ENCODE measurements at places on chromosomes 4 and X.

DNA sequence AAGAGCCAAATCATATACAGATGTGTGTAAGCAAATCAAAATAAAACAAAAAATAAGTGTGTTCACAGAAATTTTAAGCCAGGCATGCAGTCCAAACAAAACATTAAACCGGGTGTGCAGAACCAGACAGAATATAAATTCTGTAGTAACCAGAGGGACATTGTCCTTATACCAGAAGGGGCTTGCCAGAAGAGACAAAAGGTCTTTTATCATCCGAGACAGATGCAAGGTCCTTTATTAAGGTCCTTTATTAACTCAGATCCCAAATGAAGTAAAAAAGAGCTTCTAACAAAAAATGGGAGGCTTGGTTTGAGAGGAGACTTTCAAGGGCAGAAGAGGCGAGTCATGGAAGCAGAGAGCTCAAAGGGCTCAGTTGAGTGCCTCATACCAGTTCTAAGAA lies 59.2 kb downstream of the RGS12 start:
- DNase-seq = no peak

- DNase-seq = no peak
These were observed 902 bp upstream of the LARP1B start for GRCh38 chr4:128060121-128060698.

GRCh38 chr4:107894138-107894603 lies 37.2 kb upstream of the CYP2U1 start:
- no peak for DNase-seq

GRCh38 chrX:11944501-11944900 lies 186.5 kb downstream of the MSL3 start:
- DNase-seq = peak; percentile 14

GRCh38 chr4:94939791-94940519 lies 182.2 kb downstream of the BMPR1B start:
- DNase-seq = no peak

DNA sequence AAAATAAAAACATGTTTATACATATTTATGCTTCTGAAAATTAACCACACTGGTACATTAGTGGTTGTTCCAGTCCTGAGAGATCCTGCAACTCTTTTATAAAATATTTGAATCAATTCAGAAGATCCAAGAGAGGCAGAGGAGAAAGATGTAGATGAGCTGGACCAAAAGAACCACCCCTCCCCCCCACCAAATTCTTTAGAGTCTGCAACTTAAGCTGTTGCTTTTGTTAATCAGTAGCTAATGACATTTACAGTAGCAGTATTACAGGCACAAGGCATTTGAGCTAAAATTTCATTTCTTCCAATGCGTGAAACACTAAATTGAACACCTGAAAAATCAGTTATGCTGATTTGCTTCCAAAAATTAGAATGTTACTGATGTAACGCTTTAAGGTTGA lies 61.5 kb downstream of the PDK3 start:
- no peak for DNase-seq

- no peak for DNase-seq
These were observed 5.6 kb downstream of the CYSLTR1 start for GRCh38 chrX:78321809-78322208.

- DNase-seq = no peak
These were observed 144.7 kb downstream of the PDGFRA start for GRCh38 chr4:54373718-54374210.

GRCh38 chrX:72142094-72142793 lies 10.5 kb upstream of the RTL5 start:
- DNase-seq = no peak

DNA sequence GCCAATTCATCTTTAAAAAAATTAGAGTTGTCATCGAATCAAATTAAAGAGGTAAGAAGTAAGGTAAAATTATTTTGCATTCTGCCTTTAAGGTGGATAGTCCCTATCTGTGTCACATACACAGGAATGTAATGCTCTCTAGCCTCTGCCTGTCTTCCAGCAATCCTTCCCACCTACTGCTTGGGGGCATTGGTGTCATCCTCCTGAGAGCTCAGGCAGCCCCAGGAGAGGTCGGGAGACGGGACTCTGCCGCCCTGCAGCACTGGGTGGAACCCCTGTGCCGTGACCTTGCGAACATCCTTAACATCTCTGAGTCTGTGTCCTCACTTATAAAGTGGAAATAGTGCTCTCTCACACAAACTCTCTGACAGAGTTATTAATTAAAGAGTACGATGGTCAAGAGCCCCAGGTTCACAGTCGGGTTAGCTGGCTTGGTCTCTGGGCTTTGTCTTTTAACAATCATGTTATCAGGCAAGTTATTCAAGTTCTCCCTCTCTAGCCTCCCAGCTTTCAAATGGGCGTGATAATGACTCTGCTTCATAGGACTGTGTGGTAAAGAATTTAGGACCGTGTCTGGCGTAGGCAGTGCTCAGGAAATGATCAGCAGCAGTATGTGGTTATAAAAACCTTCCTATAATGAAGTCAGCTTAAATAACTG lies 10.2 kb downstream of the TLR3 start:
- no peak for DNase-seq

GRCh38 chr4:76558396-76559235 lies 123.6 kb downstream of the SHROOM3 start:
- DNase-seq = no peak

- DNase-seq = no peak
These were observed 174.2 kb downstream of the MID1IP1 start for GRCh38 chrX:38975368-38975942.

GRCh38 chr4:150743564-150744342 lies 161.8 kb downstream of the MAB21L2 start:
- DNase-seq = no peak

- DNase-seq = no peak
These were observed at the start of gene NMU for GRCh38 chr4:55635741-55636655. TSS of gene NMU (minus strand) at chr4:55636298. CDS start at chr4:55636192, 106 bp downstream.

DNA sequence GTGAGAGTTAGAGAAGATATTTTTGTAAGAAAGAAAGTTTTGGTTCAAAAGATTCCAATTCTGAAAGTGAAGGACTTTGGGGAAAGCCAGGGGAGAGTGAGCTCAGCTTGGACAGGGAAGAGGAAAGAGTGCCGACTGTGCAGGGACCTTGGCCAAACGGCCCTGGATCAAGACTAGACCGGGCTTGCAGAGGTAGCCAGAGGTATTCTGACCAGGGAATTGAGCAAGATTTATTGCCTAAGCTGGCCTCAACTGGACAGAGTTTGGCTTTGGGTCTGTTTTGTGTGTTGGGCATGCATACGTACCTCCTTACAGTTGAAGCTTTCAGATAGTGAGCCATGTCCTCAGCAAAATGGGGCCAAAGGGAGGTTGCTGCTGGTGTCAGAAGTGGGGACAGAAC lies 11.6 kb downstream of the PLAC1 start:
- DNase-seq = no peak

- no peak for DNase-seq
These were observed 8.4 kb downstream of the BTK start for GRCh38 chrX:101377547-101377946.

- peak; percentile 52 for DNase-seq
These were observed at the start of gene ZNF674 for GRCh38 chrX:46545111-46546005. TSS of gene ZNF674 (minus strand) at chrX:46545421. CDS start at chrX:46542087, 3,334 bp downstream.

GRCh38 chr4:8177956-8178355 lies 19.3 kb upstream of the ABLIM2 start:
- DNase-seq = no peak

- no peak for DNase-seq
These were observed 156.9 kb downstream of the NLGN4X start for GRCh38 chrX:6071731-6072130.

DNA sequence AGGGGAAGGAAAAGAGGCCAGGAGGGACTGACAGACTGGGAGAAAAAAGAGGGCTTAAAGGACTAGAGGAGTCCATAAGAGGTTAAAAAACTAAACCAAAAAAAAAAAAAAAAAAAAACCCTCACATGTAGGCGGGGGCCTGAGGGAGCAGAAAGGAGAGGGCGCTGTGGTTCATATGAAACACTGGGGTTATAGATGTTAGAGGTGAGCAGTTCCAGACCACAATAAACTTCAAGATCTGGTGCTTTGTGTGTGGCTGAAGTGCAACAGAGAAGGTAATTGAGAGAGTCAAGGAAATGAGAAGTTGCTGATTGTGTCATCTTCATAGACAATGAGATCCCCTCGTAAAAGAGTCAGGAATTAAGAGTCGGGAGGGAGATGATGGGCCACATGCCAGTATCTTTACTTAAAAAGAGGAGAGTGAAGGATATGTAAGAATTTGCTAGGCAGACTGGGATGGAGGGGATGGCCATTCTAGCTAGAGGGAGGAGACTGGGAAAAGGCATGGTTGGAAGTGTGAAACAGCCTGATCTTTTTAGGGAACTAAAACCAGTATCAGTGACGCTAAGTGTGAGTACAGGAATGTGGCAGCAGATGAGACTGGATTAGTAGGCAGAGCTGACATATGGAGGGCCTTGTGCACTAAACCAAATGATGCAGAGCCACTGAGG lies 18.4 kb upstream of the OGT start:
- DNase-seq = no peak

DNA sequence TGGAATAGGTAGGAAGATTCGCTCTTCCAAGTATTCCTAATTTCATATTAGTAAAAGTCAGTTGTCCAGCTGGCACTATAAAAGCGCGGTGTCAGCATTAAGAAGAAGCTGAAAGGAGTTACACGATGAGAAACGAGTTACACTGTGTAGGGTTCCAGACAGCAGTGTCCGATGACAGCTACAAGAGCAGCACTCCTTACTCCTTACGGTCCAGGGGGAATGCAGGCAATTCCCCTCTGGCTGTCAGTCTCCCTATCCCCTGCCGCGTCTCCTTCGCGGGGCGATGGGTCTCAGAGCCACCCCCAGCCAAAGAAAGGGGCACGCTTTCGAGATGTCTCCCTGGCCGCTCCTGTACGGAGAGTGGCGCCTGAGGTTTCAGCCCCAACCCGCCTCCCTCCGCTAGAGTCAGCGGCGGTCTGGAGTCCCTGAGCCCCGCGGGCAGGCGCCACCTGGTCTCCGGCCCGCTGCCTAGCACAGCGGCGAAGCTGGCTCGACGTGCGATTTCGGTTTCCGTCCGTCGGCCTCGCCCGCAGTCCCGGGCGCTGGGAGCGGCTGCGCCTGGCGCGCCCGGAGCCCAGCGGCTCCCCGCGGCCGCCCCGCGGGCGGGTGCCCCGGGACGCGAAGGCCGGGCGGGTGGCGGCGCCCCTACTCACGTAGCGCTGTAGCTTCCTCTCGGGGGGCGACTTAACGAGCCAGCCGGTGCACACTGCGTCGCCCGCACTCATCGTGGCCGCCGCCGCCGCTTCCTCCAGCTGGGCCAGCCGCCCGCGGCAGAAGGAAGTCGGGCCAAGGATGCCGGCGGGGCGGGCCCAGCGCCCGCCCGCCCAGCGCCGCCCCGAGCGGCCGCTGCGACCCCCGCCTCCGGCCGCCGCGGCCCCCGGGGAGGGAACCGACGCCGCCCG lies at the start of gene GAB3:
Gene GAB3 (minus strand): TSS at position 777 of the 902 bp plus-strand sequence. CDS start 52 bp downstream, at position 725.
- no peak for DNase-seq

DNA sequence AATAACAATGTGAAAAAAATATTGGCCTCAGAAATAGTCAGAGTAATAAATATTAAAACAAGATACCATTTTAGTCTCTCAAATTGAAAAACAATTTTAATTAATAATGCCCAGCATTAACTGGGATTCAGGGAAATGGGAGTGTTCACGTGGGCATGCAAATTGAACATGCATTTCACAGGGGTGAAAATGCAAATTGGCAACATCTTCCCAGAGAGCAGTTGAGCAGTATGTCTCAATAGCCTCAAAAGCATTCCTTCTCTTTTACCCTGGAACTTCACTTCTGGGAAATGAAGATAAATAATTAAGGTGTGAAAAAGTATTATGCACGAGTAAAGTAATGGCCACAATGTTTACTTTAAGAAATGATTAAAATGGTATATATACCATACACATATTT lies 21.3 kb downstream of the NOX1 start:
- no peak for DNase-seq

DNA sequence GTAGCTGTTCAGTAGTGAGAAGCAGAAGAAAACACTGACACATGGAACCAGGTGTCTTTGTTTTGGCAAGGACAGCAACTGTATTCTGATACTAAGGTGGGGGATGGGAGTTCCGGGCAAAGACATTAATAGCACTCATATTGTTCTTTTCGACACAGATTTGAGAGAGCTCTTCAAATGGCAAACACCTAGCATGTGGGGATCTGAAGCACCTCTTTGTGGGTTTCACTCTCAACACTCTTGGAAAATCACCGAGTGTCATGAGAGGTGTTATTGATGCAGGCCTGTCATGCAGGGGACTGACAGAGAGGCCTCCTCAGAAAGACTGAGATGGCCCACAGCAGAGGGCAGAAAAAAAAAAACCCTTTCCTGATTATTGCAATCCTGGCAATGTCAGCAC lies 228.4 kb upstream of the VCX start:
- no peak for DNase-seq

- DNase-seq = peak; percentile 74
These were observed 21.8 kb downstream of the FHL1 start for GRCh38 chrX:136168929-136169735.

- DNase-seq = peak; percentile 78
These were observed 13.0 kb upstream of the ARX start for GRCh38 chrX:25028726-25029125.

DNA sequence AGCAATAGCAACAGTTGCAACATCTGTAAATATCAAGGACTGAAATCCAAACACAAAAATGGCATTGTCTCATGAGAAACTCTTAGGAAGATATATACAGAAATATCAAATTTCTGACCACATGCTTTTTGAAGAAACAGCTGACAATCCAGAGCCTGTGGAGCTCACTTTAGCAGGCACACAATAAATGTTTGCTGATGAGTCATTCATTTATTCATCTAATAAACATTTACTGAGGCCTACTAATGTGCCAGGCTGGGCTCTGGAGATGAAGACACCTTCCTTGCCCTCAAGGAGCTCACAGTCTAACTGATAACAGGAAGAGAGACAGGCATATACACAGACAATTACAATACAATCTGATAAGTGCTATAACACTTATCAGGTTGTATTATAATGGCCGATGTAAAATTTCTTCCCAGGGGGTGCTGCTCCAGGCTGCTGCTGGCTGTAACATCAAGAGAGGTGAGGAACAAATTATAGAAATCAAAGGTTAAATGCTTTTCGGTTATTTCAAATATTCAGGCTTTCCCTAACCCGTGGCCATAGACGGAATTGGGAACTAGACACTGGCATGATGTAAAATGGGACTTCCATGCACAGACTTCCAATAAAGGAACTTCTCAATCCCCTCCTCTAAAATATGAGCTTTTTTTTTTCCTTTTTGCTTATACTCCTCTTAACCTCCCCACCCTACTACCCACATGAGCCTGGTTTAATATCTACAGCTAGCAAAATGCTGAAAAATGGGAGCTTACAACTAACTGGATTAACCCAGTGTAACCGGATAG lies 16.8 kb upstream of the ZCCHC13 start:
- no peak for DNase-seq

DNA sequence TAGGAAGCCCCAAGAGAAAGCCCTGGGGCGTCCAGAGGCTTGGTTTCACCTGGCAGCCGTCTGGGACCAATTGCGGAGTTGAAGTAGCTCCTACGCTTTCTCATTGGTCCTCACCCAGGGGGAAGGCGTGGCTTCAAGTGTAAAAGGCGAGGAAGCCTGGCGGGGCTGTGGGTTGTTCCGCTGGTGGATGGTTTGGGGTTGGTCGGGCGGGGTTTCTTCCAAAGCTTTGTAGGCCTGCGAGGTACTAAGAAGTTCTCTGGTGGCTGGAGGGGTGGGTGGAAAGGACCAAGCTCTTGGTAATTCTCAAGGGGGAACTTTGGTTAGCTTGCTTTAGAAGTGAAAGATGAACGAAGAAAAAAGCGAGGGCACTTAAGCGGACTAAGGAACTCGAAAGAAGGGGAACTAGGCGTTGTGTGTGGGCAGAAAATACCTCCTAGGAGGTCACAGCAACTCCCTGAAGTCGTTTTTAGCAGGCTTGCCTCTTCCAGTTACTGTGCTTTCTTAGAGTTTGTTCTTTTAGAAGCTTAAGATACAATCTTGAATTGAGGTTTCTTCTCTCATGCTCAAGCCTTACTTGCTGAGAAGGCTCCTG lies 36.6 kb downstream of the CCNG2 start:
- no peak for DNase-seq
